Activated CD4-positive, alpha-beta T cell treated with anti-CD3 and anti-CD28 coated beads, Interleukin-2, amount 10 ng/mL, durations not matched to agents 7 days and 5 days (primary cell): ENCODE measurements at places on chromosomes 6 and 20. TPM values are rescaled to one million over a fixed set of nuclear protein-coding genes. Genes with fewer than 3 reads are reported as not detected.

Gene EPHA7
- not detected for total RNA-seq

Gene GABRR1
- total RNA-seq = not detected

Gene OR2J3
- total RNA-seq = not detected

Gene LAMP5
- total RNA-seq = not detected

Gene NKX2-4
- not detected for total RNA-seq

DNA sequence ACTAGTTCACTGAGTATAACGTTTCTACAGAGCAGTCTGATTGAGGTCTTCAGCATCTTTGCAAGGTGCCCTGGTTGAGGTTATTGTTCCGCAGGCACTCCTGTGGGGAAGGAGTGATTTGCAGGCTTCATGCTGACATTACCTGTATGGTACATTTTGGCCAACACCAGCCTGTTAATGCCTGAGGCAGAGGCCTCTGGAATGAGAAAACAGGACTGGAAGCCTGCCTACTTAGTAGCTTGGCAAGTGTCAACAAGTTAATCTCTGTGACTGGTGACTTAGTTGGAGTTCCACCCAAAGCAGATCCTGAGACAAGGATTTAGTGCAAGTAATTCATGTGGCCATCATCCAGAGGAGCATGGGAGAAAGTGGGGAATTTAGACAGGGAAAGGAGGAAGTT is 24.6 kb downstream of the MAS1 start:
- peaks cover 12% of the 10 kb centered on the region for H3K27me3 ChIP-seq
- DNase-seq = no peak
- H3K4me3 ChIP-seq = no peak overlapping the region

DNA sequence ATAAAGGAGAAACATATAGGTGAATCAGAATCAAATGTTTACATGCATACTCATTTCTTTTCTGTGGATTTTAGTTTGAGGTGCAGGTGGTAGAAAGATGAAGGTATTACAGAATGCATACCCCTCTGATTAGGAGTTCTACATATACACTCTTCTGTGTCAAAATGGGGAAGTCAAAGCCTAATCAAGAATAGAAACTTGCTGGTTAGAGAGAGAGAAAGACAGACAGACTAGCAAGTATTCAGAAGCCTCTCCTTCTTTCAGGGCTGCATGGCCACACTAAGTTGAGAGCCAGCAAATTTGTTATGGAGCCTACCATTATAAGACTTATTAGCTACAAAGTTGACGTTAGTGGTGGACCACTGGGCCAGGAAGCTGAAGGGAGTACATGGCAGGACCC is 358.3 kb upstream of the EYS start:
- H3K4me1 ChIP-seq = no peaks in the 10 kb centered on the region
- H3K27me3 ChIP-seq = no peaks in the 10 kb centered on the region
- no peaks in the 10 kb centered on the region for H3K36me3 ChIP-seq
- no peak overlapping the region for H3K27ac ChIP-seq
- DNase-seq = no peak

GRCh38 chr6:121354764-121355163 is 20.5 kb upstream of the TBC1D32 start:
- H3K27me3 ChIP-seq = peaks cover 24% of the 10 kb centered on the region
- H3K4me1 ChIP-seq = no peaks in the 10 kb centered on the region
- no peak overlapping the region for H3K4me3 ChIP-seq
- DNase-seq = no peak

- H3K27ac ChIP-seq = no peak overlapping the region
- DNase-seq = no peak
- no peaks in the 10 kb centered on the region for H3K4me1 ChIP-seq
Measured at GRCh38 chr6:84498905-84499304, 265.5 kb downstream of the TBX18 start.

Gene ZKSCAN4
- 7.5 TPM for total RNA-seq

- no peak overlapping the region for H3K4me3 ChIP-seq
- H3K4me1 ChIP-seq = no peaks in the 10 kb centered on the region
- no peaks in the 10 kb centered on the region for H3K36me3 ChIP-seq
Measured at GRCh38 chr6:126661646-126662045, 321.7 kb downstream of the CENPW start.

DNA sequence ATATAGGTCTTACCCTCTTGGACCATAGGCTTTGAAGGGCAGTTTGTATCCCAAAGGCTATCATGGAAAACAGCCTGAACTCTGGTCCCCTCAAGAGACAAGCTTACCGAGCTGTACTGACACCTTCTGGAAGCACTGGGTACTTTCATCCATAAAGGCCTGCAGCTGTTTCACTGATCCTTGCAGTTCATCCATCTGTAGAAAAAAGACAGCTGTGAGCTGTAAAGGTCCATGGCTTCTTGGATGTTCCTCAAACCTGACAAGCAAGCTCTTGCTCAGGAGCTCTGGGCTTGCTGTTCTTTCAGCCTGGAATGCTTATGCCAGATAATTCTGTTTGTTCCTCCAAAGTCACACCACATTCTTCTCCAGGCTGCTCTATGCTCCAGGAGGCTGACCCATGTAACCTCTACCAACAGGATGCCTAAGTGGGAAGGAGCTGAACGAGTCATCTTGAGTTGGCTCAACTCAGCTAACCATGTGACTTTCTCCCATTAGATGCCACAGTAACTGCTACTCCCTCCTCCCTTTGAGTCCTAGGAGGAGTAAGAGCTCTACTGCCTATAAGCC is 8.8 kb upstream of the NDRG3 start:
- H3K36me3 ChIP-seq = peaks cover 47% of the 10 kb centered on the region
- no peak overlapping the region for H3K27ac ChIP-seq

Gene ADGRB3
- not detected for total RNA-seq

Gene HSPA12B
- total RNA-seq = not detected

- H3K36me3 ChIP-seq = no peaks in the 10 kb centered on the region
- peaks cover 6% of the 10 kb centered on the region for H3K4me1 ChIP-seq
- no peaks in the 10 kb centered on the region for H3K27me3 ChIP-seq
- DNase-seq = no peak
- H3K4me3 ChIP-seq = no peak overlapping the region
- no peak overlapping the region for H3K27ac ChIP-seq
Measured at GRCh38 chr6:5729080-5729434, 277.7 kb downstream of the NRN1 start.

DNA sequence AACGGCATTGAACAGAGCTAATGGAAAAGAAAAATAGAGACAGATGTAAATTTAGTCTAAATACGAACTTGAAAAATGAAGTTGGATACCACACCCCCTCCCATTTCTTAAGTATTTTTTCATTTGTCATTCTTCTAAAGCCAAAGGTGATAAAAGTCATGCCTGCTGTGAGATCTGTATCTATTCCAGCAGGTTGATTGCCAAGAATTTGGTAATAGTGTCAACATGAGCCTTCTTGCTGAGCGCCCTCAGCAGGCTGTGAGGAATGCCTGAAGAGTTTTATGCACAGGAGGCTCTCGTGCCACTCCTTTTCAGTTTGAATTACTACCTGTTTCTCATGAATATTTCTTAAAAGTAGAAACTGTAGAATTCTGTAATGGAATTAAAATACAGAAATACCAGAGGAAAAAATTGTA is 165.4 kb downstream of the QKI start:
- no peak for DNase-seq
- no peak overlapping the region for H3K4me3 ChIP-seq

DNA sequence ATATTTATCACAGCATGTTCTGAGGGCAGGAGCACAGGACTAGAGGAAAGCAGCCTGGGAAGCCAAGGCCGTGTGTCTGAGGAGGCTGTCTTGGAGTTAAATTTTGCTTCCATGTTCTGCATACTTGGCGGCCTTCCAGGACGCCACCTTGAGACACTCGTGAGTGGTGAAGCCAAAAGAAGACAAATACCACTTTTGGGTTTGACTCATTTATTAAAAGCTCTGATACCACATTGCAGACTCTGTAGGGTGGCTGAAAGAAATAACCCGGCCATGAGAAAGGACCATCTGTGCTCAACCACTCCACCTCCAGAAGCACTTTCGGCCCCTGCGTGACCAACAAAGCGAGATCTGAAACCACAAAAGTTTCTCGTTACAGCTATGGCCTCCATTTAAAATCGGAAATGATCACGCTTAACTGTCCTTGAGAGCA is 120.0 kb downstream of the TMEM242 start:
- no peaks in the 10 kb centered on the region for H3K4me1 ChIP-seq
- no peak overlapping the region for H3K27ac ChIP-seq
- no peaks in the 10 kb centered on the region for H3K27me3 ChIP-seq
- no peak overlapping the region for H3K4me3 ChIP-seq
- peaks cover 38% of the 10 kb centered on the region for H3K36me3 ChIP-seq

DNA sequence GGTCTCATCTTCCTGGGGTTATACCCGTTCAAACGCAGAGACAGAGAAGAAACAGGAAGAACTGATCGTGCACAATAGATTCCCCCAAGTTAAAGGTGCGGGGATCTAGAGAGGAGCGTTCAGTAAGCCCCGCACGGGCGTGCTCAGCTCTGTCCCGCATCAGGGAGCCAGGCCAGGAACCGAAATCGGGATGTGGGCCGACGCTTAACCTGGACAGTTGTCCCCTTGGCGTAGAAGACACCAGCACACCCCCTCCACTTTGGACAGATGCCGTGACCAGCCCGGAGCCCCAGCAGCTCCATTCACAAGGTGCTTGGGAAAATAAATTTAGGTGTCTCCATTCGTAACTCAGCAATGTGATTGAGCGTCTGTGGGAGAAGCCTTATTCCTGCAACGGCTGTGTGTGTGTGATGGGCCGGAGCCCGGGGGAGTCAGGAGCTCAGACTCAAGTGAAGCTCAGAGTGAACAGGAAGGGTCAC is 24.0 kb upstream of the GATA5 start:
- H3K27ac ChIP-seq = no peak overlapping the region
- H3K4me3 ChIP-seq = no peak overlapping the region
- no peaks in the 10 kb centered on the region for H3K27me3 ChIP-seq
- no peak for DNase-seq
